ENCODE measurements at places on chromosomes 3 and 15.

GRCh38 chr3:105979961-105980360 is 111.1 kb upstream of the CBLB start:
- no peak for DNase-seq

GRCh38 chr3:136992115-136992514 is 34.3 kb downstream of the IL20RB start:
- DNase-seq = no peak

DNA sequence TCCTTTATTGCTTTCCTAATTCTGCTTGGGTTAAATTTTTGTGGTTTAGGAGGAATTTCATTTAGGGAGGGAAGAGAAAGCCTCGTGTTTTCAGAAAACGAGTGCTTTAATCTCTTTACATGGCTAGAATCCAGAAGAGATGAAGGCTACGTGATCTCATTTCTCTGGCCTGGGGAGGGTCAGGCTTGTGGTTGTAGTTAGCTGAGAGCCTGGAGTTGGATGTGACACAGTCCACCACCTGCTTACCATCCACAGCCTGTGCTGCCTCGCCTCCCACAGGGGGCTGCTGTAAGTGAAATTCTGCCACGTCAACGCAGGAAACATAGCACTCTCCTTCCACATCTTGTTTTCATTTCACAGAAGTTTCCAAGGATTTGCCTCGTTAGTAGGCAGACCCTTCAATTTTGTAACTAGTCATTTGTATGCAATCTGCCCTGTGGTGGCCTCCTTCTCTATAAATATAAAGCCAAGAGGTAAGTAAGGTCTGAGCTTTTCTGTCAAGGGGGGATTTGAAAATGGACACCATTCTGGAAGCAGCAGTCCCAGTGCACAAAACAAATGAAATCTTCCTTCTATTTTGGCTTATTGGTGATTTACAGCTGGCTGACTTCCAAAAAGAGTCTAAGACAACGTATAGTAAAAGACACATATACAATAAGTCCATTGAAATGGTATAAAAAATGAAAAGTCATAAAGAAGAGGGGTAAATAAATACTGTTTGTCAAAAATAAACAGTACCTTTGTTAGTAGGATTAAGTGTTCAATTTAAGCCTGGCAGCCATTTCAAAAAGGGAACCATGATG is 3.4 kb downstream of the GXYLT2 start:
- DNase-seq = no peak

DNA sequence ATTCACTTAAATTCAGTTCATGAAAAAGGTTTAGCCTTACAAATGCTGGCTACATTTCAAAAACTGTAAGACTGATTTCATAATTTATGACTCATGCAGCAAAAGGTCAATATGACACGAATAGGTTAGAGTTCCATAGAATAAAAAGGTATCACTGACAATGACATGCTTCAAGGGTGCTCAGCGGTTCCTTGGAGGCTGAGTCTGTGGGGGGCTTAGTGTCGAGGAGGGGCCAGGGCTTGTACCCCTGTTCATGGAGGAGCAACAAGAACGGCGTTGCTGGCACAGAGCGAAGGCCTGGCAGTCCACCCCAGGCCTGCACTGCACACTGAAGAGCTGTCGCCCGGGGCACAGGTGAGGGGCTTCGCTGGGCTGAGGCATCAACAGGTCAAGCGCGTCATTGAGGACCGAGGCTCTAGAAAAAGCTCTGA is 174.2 kb downstream of the NR1D2 start:
- no peak for DNase-seq

- no peak for DNase-seq
Observed at GRCh38 chr3:156741935-156742334, 67.5 kb downstream of the TIPARP start.

DNA sequence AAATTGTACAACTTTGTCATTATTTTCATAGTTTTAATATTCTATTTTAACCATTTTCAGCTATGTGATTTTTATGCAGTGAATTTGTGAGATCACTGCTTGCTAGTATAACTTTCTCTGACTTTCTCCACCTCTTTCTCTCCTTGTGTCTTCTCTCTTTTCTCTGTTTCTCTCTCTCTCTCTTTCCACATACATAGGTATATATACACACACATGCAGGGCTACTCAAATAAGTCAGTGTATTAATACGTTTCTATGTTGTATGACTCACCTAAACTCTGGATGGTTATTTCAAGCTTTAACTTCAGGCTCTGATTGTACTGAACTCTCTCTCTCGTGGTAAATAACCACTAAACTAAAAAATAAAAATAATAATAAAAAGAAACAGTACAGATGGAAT is 1389.3 kb upstream of the ALCAM start:
- DNase-seq = no peak

DNA sequence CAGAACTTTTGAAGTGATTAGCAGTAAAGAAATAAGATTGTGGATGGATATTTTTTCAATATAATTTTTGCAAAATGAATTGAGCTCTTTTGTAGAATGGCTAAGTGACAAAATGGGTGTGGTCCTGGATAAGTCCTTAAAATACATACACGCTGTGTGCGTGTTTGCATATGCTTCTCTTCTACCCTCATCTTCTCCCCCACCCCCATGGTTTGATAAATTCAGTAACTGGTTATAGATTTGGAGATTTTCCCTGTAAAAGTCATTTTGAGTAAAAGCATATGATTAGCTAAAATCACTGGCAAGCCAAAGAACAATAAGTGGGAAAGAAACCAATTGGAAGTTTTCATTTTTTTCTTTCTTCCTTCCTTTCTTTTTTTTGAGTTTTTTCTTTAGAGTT is 453.9 kb upstream of the MDFIC2 start:
- no peak for DNase-seq

DNA sequence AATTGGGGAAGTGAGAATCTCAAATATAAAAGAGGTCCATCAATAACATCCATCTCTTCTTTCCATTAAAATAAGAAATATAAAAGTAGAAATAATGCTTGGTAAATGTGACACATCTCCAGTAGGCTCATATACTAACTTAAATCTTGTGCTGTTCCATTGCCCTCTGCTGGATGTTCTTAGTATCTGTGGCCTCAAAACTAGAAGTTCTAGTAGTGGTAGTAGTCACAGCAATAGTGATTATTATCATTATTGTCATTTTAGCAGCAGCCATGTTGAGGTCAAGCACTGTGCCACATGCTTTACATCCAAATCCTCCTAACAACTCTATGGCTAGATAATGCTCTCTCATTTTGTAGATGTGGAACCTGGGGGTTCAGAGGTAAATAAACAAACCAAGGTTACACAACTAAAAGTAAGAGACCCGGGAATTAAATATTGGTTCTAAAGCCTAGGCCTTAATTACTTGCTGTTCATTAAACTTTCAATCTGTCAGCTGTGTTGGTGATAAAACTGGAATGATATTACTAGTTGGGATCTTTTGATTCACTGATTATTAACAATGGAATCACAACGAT is 20.2 kb upstream of the BTLA start:
- DNase-seq = peak; percentile 45
